Caudate nucleus (tissue), 63 donors: ENCODE measurements at places on chromosomes 12 and 14.

DNA sequence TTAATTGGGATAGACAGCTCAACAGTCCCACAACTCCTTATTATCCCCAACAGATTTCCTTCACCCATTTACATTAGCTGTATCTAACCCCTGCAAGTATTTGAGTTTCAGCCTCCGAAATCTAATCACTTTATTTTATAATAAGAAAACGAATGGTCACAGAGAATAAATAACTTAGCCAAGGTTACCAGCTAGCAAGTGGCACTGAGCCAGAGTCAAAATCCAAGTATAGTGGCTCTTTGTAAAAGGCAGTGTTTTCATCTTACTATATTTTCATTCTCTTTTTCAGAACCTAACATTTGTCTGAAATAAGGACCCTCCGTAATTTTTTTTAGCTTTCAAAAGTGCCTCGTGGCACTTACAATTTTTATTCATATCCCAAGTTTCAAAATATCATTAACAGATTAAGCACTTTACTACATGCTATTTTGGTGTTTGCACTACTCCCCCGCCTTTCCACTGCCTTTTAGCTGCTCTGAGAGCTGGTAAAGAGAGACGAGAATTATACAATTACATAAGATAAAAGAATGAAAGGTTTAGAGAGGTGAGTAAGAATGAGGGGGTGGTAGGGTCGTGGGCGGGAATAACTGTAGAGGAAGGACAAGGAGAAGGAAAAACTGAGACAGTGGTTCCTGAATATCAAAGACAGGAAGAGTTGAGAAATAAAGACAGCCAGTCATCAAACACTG is 3.7 kb upstream of the USP15 start:
- no peak for DNase-seq

- no peak for DNase-seq
These were observed 30.6 kb upstream of the FICD start for GRCh38 chr12:108484431-108484830.

- no peak for DNase-seq
These were observed 53.4 kb downstream of the PRKAB1 start for GRCh38 chr12:119721306-119721705.

DNA sequence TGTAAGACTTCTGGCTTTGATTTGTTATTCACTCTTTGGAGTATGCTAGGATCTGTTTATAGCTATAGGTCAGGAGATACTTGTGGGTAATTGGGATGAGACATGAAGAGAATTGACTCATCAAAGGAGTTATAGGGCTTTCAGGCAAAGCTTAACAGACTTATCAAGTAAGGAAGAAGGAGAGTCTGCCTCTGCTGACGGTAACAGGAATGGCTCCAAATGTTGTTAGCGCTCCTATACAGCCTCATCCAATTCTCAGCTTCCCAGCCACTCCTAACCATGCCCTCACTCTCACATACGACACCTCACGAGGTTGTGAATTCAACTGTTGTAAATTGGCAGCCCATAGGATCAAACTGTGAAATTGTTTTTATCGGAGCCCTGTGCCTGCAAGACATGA is 140.5 kb downstream of the KCNA5 start:
- no peak for DNase-seq

- no peak for DNase-seq
These were observed 259.6 kb upstream of the NAV3 start for GRCh38 chr12:77571127-77571526.

DNA sequence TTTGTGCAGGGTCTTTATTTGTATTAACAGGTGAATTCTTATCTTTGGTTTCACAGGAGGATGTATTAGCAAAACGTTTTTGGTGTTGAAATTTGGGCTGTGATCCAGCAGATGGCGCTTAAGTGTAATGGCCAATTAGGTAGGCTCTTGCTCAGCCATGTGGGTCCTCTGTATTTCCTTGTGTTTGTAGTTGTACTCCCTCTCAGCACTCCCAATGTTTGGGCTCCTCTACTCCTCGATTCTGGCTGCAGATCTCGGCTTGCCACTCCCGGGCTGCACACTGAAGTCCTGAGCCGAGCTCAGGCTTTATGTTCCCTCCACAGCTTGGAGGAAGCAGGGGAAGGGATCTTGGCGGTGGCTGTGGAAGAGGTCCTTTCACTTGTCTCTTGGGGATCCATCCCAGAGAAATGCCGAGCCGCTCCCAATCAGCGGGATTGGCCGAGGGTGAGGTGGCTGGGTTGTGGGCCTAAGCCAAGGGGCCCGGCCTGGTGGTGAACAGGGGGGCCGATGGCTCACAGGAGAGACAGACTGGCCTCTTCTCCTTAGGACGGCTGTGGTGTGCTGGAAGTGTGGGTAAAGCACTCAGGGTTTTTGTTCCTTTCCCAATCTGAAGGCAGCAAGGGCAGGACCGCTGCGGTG is 133.7 kb downstream of the AEBP2 start:
- no peak for DNase-seq
